ENCODE measurements at places on chromosomes 1 and 21. TPM values are rescaled to one million over a fixed set of nuclear protein-coding genes. Genes with fewer than 3 reads are reported as not detected.

The CHI3L1 gene
- 0.89 TPM for polyA plus RNA-seq

The C1orf167 gene
- polyA plus RNA-seq = 9.5 TPM

The THEM5 gene
- polyA plus RNA-seq = 11.0 TPM

The LGALS8 gene
- polyA plus RNA-seq = 23.8 TPM

The CSF3R gene
- polyA plus RNA-seq = 2.4 TPM

The BSND gene
- 0.04 TPM for polyA plus RNA-seq

The PMVK gene
- 24.3 TPM for polyA plus RNA-seq

The DDR2 gene
- 60.3 TPM for polyA plus RNA-seq

DNA sequence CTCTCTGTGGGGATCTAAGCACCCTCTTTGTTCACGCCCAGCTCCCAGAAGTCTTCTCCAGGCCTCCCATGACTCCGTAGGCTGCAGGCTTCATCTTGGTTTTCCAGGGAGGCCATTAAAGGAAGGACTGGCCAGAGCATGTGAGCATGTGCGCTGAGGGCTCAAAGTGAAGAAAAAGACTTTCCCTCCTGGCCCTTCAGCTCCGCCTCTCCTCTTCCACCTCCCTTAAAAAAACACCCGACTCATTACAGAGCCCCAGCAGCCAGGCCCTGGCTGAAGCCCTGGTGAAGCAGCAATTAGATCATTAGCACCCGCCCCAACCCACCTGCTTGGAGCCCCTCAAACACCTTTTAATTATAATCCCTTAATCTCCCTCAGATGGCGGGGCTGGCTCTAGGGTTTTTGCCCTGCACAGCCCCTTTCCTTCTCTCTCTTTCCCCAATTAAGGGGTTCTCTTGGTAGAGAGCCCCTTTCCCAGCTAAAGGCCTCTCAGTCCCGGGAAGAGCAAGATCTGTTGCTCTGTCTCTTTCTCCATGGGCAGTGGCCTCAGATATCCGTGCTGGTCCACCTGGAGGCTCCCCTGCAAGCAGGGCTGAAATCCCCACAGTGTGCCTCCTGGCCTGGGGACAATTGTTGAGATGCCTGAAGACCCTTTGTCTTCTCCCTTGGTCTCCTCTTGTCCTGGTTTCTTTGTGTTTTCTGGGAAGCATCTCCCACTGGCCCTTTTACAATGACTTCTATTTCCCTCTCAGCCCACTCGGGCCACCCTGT is 30.5 kb downstream of the RHBG start:
- no peak for DNase-seq

DNA sequence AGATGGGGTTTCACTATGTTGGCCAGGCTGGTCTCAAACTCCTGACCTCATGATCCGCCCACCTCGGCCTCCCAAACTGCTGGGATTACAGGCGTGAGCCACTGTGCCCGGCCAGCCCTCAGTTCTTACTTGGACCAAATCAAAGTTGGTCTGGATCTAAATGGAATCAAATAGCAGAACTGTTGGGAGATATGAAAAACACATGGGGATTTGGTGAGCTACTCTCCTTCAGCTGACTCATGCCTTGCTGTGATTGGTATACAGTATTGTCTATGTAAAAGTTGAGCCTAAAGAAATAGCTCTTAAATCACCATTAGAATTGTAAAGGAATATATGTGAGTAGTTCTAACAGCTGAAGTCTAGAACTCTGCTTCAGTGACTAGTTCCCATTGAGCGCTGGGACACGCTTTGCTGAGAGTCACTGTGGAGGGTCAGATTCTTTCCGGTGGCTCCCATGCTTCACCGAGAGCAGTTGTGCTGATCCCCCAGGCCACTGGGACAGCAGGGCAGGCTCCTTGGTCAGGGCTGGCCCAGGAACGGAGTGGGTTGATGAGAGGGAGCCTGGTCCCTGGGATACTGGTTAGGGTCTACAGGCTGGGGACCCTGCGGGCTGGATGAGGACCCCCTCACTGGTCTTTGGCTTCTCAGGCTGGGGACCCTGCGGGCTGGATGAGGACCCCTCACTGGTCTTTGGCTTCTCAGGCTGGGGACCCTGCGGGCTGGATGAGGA is 14.0 kb downstream of the PKNOX1 start:
- no peak for DNase-seq

- DNase-seq = no peak
These were observed 25.8 kb upstream of the KCNE1 start for GRCh38 chr21:34537838-34538237.

DNA sequence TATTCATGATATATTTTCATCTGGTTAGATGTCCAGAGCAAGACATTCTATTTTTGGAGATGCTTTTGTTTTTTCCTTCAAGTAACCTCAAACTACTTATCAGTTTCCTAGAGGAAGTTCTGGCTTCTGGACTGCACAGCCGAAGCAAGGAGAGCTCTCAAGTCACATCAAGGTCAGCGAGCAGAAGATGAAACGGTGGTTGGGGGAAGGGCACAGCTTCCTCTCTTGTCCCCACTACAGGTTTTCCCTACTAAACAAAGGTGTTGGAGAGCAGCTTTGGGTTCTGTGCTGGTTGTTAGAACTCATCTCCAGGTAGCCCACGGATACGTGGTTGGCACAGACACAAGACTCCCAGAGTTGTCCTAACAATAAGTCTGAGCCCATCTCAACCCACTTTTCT is 5.1 kb upstream of the PLEKHO1 start:
- no peak for DNase-seq

DNA sequence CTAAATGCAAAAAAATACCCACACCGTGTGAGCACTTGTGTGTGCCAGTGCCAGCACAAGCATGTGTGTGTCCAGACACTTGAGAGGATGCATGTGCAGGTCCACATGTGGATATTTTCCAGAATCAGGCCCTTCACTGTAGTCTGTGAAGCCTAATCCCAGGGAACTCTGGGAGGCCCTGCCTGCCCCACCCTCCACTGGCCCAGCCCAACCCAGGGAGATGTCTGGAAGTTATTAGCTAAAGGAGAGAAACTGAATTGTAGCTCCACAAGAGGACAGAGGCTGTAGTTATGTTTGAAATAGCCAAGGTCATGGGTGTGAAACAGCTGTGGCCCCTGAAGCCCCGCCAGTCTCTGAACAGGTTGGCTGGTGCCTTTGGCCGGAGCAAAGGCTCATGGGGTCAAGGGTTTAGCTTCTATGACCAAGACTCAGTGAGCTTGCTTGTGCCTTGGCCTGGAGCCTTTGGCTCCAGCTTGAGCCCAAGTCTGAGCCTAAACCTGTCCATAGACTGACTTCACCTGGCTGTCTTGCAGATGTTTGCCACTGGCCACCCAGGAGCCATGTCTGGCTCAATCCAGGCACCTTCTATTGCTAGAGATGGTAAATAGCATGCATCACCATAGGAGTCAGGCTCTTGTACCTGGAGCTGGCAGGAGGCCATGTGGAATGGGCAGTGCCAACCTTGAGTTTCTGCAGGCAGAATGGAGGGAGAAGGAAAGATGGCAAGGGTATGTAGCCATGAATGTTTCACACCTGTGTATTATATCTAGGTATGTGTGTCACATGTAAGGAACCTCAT is 69.9 kb downstream of the TMEM53 start:
- no peak for DNase-seq

DNA sequence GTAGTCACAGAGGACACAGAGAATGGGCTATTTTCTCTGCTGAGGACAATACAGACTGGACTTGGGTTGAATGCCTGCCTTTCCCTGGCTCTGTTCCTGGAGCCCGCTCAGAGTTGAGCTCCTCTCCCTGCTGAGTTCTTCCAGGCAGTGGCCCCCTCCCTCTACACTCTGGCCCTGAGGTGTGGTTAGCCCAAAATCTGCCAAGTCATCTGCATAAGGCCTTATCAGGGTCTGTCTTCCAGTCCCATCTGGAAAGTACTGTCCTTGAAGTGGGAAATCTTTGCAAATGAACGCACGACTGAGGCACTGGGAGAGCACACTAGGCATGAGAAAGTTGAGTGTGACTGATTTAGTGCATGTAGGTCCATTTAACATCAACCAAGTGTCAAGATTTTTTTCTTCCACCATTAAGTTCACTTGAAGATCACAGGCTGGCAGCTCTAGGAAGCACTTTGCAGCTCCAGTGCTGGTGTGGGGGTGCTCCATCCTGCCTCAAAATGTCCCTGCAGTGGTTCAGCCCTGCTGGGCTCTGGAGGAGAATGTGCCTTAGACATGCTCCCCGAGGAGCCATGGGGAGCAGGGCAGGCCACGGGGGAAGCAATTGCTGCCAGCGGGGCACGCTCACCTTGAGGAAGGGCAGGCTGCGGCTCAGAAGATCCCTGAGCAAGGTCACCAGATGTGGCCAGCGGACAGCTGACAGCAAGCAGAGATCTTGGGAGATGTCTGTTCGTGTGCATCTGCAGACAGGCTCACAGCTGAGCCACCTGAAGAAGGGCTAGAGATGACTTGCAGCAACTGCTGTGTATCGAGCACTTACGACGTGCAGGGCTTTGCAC is 41.5 kb downstream of the IER5 start:
- no peak for DNase-seq

DNA sequence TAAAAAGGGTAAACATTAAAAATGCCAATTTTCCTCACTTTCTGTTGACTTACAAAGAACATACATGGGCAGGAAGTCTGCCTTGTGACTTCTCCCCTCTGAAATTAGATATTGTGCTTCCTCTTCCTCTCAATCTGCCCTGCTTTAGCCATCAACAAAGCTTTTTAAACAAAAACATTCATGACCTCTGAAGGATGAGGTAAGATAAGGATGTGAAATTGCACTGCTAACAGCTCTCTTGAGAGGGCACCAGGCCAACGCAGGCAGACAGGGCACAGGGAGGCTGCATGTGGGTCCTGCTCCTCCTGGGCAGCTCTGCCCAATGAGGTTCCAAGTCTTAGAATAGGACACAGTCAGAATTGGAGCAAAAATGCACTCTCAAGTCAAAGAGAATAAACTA is 62.1 kb downstream of the DEGS1 start:
- DNase-seq = peak; percentile 35

GRCh38 chr1:75092141-75092540 is 42.0 kb upstream of the LHX8 start:
- DNase-seq = no peak

DNA sequence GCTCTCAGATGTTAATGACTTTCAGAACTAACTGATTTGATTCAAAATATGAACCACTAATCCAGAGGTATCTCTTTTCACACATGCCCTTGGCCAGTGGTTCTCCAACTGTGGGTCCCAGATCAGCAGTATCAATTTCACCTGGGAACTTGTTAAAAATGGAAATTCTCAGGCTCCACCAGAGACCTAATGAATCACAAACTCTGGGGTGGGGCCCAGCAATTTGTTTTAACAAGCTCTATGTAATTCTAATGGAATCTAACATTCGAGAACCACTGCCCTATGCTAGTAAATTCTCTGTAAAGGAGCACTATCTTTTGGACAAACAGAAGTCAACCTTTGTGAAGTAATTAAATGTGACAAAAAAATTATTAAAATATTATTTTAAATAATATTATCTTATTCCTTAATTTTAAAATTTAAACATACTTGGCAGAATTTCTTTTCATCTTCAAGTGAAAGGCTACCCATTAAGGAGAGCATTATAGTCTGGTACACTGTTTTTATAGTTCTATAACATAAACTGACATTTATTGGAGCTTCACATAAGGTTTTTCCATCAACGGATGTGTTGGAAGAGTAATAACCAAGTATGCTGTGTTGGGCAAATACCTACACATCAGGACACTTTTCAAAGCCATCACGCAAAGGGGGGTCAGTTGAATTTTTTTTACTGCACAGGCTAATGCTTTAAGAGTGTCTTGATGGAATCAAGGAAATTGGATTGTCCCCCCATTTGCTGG is 130.4 kb downstream of the LHX4 start:
- DNase-seq = no peak

DNA sequence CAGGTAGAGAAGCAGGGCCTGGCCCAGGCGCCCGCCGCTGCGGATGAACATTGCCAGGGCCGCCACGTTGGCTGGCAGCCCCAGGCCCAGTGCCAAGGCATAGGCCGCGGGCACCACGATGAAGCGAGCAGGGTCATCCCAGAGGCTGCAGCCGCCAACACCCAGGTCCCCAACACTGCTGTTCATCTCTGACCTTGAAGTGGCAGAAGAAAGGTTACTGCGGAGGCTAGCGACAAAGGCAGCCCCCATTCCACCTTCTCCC is 8.0 kb downstream of the TMEM35B start:
- no peak for DNase-seq

DNA sequence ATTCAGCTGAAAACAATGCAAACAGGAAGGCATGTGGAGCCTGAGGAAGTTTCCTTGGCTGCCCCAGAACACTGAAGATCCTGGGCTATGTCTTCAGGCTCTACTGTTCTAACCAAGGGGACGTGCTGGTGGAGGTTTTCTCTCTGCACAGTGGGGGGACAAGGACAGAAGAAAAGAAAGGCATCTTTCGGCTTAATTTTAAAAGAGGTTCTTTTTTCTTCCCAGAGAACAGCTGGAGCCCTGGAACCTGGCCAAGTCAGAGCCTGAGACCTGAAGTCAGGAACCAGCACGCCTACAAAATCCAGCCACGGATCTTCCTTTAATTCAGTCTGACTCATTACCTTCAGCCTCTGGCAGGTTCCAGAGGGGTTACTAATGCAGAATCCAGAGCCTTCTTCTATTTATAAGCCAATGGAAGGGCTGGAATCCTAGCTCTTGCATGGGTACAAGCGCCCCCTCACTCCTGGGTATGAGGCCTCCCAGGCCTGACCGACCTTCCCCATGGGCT is 19.8 kb downstream of the CTNNBIP1 start:
- peak; percentile 46 for DNase-seq

GRCh38 chr1:104932030-104932915 is 1182.6 kb downstream of the AMY1C start:
- DNase-seq = no peak

DNA sequence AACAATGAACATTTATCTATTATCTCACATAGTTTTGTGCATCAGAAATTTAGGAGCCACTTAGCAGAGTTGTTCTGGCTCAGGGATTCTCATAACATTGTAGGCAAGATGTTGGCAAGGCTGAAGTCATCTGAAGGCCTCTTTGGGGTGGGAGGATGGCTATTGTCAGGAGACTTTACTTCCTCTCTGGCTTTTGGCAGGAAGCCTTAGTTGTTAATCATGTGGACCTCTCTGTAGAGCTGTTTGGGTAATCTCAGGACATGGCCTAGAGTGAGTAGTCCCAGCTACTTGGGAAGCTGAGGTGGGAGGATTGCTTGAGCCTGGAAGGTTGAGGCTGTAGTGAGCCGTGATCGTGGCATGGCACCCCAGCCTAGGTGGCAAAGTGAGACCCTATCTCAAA is 40.2 kb downstream of the RASAL2 start:
- DNase-seq = no peak

DNA sequence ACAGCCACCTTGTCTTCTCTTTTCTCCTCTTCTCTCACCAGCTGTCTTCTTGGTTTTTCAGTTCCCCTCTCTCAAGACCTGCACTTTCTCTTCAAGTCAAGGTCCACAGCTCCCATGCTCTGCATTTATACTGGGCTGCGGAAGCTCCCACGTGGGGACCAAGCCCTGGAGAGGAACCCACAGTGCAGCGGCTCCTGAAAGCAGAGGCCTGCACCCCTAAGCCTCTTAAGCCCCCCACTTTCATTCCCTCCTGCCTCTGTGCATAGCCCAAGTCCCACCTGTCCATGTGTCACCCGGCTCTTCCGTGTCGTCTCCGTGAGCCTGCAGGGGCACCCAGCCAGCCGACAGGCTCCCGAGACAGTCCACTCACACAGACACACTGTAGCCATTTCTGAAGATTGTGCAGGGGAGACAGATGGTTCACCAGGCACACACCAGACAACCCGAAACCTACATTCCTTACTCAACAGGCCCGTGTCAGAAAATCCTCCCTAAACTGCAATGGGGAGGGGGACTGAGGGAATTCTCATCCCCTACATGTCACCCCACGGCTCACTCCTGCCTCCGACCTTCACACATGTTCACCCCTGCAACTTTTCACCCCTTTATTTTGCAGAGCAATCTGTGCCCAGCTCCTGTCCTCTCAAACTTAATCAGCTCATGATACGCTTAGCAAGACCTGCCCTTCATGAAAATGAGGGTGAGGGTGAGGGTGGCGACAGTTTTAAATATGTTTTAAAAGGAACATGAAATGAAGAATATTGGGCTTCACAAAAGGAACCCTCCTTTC is 6.3 kb downstream of the MX2 start:
- no peak for DNase-seq
